Activated T-helper 1 cell treated with anti-CD3 and anti-CD28 coated beads, Interleukin-12 subunit alpha, Interleukin-12 subunit beta, Interleukin-2, Interleukin-4 antibody, amounts not matched to agents 30 ng/mL and 10 ng/mL and 1 ng/mL, durations not matched to agents 14 hours and 24 hours and 36 hours (primary cell): ENCODE measurements at places on chromosomes 2 and 18. TPM values are rescaled to one million over a fixed set of nuclear protein-coding genes. Genes with fewer than 3 reads are reported as not detected.

The IL36G gene
- not detected in 2 replicates for total RNA-seq

The ASTL gene
- 2.0 and 2.9 TPM in 2 replicates for total RNA-seq

The C2orf15 gene
- 0.29 TPM in 1 of 2 replicates, not detected in the other for total RNA-seq

The TMEM198 gene
- 2.9 and 3.3 TPM in 2 replicates for total RNA-seq

The HOXD9 gene
- not detected in 2 replicates for total RNA-seq

The UXS1 gene
- 36.7 TPM in 2 replicates for total RNA-seq

The SLC8A1 gene
- 1.8 and 2.9 TPM in 2 replicates for total RNA-seq

The BBS5 gene
- 3.3 and 3.6 TPM in 2 replicates for total RNA-seq

The MTERF4 gene
- total RNA-seq, result 40.5 and 43.3 TPM in 2 replicates

The TACR1 gene
- total RNA-seq, result not detected in 2 replicates

The COL3A1 gene
- total RNA-seq, result 0.13 TPM in 1 of 2 replicates, not detected in the other

The LRATD1 gene
- not detected in 2 replicates for total RNA-seq

GRCh38 chr2:96106991-96107707, 9.2 kb downstream of the ADRA2B start:
- H3K36me3 ChIP-seq, result no peaks in the 10 kb centered on the region
- no peak for DNase-seq
- no peak overlapping the region for H3K4me3 ChIP-seq
- H3K27ac ChIP-seq, result no peak overlapping the region
- peaks cover 6% of the 10 kb centered on the region for H3K27me3 ChIP-seq

- no peaks in the 10 kb centered on the region for H3K4me1 ChIP-seq
- peaks cover 29% of the 10 kb centered on the region for H3K27me3 ChIP-seq
- no peak overlapping the region for H3K4me3 ChIP-seq
- DNase-seq, result no peak
- no peaks in the 10 kb centered on the region for H3K36me3 ChIP-seq
Observed at GRCh38 chr2:226726546-226726945, 73.1 kb downstream of the IRS1 start.

DNA sequence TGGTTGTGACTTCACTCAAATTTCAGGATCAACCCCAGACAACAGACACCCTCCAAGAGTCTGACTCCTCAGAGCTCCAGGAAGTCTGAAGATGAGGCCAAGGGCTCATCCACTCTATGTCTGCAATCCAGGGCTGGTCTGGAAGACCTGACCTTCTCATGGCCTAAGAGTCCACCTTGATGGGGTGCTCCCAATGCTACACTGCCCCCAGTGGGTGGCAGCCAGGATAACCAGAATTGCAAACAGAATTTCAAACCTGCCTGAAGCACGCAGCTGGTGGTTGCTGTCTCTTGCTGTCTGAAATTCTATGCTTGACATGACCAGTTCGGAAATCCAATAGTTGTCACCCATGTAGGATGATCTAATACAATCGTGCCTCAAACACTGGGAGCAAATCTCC, 96.0 kb downstream of the UXS1 start:
- DNase-seq, result no peak
- H3K4me1 ChIP-seq, result peaks cover 31% of the 10 kb centered on the region
- H3K36me3 ChIP-seq, result peaks cover 28% of the 10 kb centered on the region
- no peaks in the 10 kb centered on the region for H3K27me3 ChIP-seq
- no peak overlapping the region for H3K4me3 ChIP-seq

DNA sequence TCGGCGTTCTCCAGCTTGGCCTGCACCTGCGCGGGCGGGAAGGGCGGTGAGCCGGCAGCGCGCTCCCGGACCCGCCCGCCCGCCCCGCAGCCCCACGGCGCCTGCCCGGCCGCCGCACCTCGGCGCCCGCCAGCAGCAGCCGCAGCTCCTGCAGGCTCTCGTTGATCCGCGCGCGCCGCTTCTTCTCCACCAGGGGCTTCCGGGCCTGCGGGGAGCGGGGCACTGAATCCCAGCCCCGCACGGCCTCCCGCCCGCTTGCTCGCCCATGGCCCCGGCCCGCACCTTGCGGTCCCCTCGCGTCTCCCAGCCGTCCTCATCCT, 335 bp downstream of the HES6 start:
- H3K4me3 ChIP-seq, result no peak overlapping the region
- no peaks in the 10 kb centered on the region for H3K4me1 ChIP-seq
- H3K27me3 ChIP-seq, result peaks cover 42% of the 10 kb centered on the region
- H3K36me3 ChIP-seq, result peaks cover 2% of the 10 kb centered on the region
- no peak overlapping the region for H3K27ac ChIP-seq

DNA sequence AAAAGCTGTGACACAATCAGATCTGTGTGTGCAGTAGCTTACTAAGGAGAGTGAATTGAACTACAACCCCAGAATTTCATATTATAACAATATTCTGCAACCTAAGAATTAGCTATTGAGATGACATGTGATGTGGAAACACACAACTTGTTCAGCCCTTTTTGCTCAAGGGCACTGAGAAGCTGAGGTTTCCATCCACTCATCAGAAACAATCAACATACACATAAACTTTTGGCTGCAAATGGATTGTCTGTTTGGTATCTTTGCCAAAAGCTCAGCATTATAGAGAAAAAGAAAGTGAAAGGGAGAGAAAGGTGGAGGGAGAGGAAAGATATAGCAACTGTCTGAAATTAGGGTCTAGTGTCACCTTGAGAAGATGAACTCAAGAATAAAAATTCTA, 117.2 kb upstream of the KLF7 start:
- H3K27me3 ChIP-seq, result no peaks in the 10 kb centered on the region
- peak overlapping the region; percentile 85 for H3K27ac ChIP-seq
- H3K36me3 ChIP-seq, result peaks cover 3% of the 10 kb centered on the region
- DNase-seq, result no peak
- peaks cover 76% of the 10 kb centered on the region for H3K4me1 ChIP-seq

- H3K27ac ChIP-seq, result no peak overlapping the region
- no peak for DNase-seq
- H3K4me1 ChIP-seq, result peaks cover 8% of the 10 kb centered on the region
- H3K4me3 ChIP-seq, result no peak overlapping the region
- peaks cover 4% of the 10 kb centered on the region for H3K36me3 ChIP-seq
Observed at GRCh38 chr18:49061239-49061990, 110.7 kb upstream of the SMAD7 start.

DNA sequence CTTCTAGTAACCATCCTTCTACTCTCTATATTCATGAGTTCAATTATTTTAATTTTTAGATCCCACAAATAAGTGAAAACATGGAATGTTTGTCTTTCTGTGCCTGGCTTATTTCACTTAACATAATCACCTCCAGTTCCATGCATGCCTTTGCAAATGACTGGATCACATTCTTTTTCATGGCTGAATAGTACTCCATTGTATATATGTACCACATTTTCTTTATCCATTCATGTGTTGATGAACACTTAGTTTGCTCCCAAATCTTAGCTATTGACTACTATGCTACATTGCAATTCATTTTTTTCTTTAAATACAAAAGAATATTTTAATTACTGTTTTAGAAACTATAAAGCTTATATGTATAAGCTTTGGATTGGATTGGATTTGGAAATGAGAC, 240.4 kb upstream of the LYPD1 start:
- no peaks in the 10 kb centered on the region for H3K36me3 ChIP-seq
- H3K27ac ChIP-seq, result no peak overlapping the region
- no peaks in the 10 kb centered on the region for H3K27me3 ChIP-seq
- DNase-seq, result no peak
- H3K4me1 ChIP-seq, result no peaks in the 10 kb centered on the region

DNA sequence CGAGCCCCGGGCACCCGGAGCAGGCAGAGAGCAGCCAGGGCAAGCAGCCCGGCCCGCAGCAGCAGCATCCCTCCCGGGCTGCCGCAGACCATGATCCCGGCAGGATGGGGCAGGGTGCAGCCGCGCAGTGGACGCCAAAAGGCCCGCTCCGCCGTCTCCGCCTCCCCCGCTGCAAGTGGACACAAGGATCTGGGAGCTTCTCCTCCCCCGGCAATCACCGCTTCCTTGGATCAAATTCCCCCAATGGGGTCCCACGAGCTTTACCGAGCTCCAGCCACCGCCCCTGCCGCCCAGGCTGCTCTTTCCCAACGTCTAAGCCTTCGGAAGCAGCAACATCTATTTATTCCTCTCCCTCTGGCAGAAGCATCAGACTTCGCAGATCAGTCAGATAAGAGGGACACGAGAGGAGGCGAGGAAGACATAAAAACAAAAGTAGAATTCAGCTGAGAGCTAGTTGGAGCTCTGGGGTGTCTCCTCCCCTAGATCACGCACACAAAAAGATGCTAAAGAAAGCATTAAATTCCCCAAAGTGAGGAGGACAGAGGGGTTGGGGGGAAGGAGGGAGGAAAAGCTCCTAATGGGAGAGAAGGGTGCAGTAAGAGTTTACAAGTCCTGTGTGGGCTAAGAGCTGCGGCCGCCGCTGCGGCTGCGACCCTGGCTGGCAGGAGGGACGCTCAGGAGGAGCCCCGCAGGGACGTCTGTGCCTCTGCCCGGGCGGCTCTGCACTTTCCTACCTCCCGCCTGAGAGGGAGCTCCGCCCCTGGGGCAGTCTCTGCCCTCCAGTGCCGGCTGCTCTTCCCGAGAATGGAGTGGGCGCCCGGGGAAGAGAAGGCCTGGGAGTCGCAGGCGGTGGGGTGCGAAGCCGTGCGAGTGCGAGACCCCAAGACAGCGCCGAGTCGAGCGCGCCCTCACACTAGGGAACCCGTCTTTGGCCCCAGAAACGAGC, at the start of gene FRZB:
TSS of gene FRZB (minus strand) at position 177 of the 946 bp plus-strand sequence. CDS start at position 92, 85 bp downstream.
- no peaks in the 10 kb centered on the region for H3K36me3 ChIP-seq
- no peak for DNase-seq
- no peak within 1 kb of the TSS for H3K27ac ChIP-seq
- H3K4me3 ChIP-seq, result peak within 1 kb of the TSS; percentile 75
- H3K4me1 ChIP-seq, result peaks cover 18% of the 10 kb centered on the region

DNA sequence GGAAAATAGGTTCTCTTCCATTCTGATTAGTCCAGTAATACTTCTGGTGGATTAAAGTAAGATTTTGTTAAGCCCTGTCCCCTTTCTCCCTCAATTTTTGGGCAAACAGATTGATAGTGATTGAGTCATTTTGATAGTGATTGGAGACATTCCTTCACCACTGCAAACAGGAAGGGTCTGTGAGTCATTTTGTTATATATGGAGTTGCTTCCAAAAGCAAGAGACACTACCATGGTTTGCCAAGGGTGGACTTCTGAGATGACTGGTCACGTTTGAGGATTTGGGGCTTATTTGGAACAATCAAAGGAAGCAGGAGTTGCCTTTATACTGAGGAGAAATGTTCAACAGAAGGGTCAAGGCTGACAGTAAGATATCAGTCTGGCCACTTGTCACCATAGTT, 249.9 kb downstream of the PARD3B start:
- no peaks in the 10 kb centered on the region for H3K4me1 ChIP-seq
- H3K27me3 ChIP-seq, result peaks cover 8% of the 10 kb centered on the region
- no peak overlapping the region for H3K4me3 ChIP-seq
- H3K36me3 ChIP-seq, result no peaks in the 10 kb centered on the region
- DNase-seq, result no peak

DNA sequence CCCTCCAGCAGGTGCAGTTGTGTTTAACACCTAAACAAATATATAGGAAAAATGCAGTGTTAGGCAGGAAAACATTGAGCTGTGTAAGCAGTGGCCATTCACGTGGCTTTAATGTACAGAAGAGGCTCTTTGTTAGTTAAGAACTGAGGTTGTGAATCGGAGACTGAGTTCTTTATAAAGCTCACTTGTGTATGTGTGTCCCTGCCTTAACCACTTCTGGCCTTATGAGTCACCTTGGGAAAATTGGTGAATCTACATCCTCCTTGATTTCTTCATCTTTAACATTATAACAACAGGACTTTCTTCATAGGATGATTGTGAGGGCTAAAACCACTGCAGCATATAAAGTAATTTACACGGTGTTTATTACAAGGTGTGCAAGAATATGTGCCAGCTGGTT, 188.4 kb upstream of the TPO start:
- H3K36me3 ChIP-seq, result no peaks in the 10 kb centered on the region
- no peak overlapping the region for H3K27ac ChIP-seq
- no peaks in the 10 kb centered on the region for H3K4me1 ChIP-seq
- H3K27me3 ChIP-seq, result peaks cover 2% of the 10 kb centered on the region
- no peak overlapping the region for H3K4me3 ChIP-seq
- DNase-seq, result no peak

GRCh38 chr2:10973766-10974165, 62.0 kb downstream of the KCNF1 start:
- no peak for DNase-seq
- peaks cover 15% of the 10 kb centered on the region for H3K27me3 ChIP-seq
- peaks cover 4% of the 10 kb centered on the region for H3K4me1 ChIP-seq

GRCh38 chr2:108384662-108385393, 7.1 kb downstream of the SULT1C4 start:
- no peak overlapping the region for H3K4me3 ChIP-seq
- DNase-seq, result no peak
- peaks cover 4% of the 10 kb centered on the region for H3K27me3 ChIP-seq
- H3K36me3 ChIP-seq, result no peaks in the 10 kb centered on the region
- H3K27ac ChIP-seq, result no peak overlapping the region
- H3K4me1 ChIP-seq, result no peaks in the 10 kb centered on the region

DNA sequence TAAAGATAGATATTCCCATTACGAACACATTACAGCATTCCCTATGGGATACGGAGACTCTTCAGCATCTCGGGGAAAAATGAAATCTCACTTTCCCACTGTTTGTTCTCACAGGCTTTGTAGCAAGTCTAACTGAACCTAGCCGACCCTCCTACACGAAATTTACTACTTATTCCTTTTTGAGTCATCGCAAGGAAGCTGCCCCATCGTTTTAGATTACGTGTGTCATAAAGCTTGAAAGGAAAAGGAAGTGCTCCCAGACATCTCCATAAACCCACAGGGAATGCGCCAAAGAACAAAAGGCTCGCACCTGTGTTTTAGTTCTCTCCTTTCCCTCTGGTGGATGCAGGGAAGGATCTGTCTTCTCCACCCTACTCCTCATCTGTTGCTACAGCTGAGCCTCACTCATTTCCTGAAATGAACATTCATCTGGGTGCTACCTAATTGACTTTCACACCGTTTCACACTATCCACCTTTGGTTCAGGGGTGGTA, 76.2 kb upstream of the STK39 start:
- no peak overlapping the region for H3K27ac ChIP-seq
- H3K36me3 ChIP-seq, result no peaks in the 10 kb centered on the region
- no peak for DNase-seq
- H3K4me3 ChIP-seq, result no peak overlapping the region

DNA sequence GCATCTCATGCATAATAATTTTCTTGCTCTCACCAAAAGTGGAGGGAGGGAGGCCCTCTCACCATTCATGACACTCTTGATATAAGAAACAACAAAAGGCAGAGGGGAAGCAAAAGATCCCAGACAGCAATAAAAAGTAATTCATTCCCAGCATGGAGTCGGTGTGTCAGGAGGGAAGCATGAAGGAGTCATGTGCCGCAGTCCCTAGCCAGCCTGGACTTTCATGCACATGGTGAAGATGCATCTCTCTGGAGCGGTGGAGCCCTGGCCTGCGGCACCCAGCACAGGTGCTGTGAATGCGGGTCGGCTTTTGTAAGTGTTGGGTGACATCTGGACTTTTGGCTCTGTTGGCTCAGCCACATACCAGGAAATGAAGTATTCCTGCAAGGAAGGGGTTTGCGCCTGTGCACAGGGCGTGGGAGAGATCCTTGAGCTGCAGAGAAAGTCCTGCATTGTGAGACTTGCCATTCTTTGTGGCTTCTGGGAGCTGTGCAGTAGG, 119.4 kb downstream of the COPS8 start:
- H3K4me3 ChIP-seq, result no peak overlapping the region
- no peak overlapping the region for H3K27ac ChIP-seq
- no peaks in the 10 kb centered on the region for H3K36me3 ChIP-seq
- H3K4me1 ChIP-seq, result no peaks in the 10 kb centered on the region

- peaks cover 44% of the 10 kb centered on the region for H3K4me1 ChIP-seq
- no peak for DNase-seq
- no peaks in the 10 kb centered on the region for H3K27me3 ChIP-seq
- H3K27ac ChIP-seq, result peak overlapping the region; percentile 54
Observed at GRCh38 chr2:169072163-169072925, 3.0 kb downstream of the DHRS9 start.
